ENCODE measurements at places on chromosomes 13 and 19.

GRCh38 chr19:37938353-37938752 lies 31.3 kb downstream of the SIPA1L3 start:
- DNase-seq: no peak

DNA sequence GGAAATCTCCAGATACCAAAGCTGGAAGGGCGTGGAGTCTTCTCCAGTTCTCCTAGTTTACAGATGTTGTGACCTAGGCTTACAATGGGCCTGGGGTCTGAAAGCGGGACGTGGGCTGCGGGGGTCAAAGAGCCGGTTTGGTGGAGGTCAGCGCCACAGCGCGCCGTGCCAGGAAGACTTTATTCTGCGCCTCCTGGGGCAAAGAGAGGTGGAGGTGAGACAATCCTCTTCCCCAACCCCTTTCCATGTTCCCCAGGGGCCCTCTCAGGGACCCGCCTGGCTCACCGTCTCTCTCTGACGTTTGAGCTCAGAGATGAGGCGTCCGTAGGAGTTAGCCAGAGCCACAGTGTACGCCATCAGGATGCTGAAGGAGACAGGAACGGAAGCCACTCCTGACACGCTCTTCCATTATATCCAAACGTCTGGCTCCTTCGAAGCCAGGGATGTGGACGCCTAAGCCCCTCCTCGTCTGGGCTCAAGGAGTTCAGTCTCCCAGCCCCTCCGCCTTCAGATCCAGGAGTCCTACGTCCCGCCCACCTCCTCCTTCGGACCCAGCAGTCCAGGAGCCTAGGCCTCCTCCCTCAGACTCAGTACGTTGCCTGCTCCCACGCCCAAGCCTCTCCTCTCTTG lies 776 bp upstream of the LENG1 start:
- DNase-seq: no peak

DNA sequence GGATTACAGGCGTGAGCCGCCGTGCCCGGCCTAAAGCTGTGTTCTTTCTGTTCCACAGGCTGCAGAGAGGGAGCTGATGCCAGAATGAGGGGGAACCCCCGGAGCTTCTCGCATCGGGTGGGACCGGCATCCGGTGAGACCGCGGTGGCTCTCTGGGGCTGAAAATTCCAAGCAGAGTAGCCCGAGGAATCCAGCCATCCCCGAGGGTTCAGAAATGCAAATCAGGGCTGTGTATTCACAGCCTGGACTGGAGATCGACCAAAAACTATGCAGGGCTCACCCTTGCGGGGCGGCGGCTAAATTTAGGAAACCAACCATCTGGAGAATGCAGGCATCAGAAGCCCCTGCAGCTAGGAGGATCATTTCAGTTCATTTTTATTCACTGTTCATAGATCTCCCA lies 99.2 kb downstream of the GNG7 start:
- DNase-seq: no peak

- no peak for DNase-seq
Observed at GRCh38 chr19:3249408-3249807, 24.9 kb downstream of the CELF5 start.

- DNase-seq: no peak
Observed at GRCh38 chr13:80196756-80197155, 144.2 kb downstream of the SPRY2 start.

DNA sequence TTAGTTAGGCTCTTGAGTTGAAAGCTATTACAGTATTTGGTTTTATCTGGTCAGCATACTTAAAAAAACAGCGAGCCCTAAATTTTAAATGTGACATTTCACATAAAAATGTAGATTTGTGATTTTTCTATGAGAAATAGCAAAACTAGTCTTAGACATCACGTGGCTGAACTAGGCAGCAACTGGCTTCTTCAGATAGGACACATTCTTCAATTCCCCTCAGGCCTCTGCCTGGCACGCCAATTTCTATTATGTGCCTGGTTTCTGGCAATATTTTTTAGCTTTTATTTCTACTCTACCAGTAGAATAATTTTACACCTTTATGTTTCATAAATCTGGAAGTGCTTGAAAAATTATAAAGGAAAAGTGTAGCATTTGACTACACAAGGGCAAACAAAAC lies 433.7 kb downstream of the DIAPH3 start:
- no peak for DNase-seq

DNA sequence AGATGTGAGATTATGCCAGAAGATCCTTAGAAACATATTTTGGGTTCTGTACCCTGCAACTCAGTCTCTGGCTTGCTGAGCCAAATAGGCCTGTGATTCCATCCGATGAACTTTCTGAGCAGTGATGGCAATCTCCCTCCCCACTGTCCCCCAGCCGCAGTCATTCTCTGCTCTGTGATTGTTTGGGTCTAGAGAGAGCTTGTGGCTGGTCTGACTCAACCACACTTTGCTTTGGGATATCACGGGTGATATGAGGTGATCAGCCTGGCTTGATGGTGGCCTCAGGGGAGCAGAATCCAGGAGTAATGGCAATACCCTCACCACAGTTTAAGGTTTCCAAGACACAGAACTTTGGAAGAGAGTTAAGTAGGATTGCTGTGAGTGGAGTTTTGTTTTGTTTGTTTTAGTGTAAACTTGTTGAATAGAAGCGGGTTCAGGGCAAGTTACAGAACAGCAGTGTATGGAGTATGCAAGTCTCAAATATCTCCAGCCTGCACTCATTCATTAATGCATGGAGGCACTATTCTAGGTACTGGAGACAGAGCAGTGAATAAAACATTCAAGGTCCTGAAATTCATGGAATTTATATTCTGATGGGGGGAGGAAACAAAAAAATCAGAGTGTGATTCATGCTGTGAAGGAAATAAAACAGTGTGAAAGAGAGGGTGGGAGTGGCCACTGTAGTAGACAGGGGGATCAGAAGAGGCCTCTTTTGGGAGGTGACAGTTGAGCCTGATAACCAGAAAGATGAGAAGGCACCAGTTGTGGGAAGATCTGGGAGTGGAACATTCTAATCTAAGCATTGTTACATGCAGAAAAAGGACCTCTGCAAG lies 5.3 kb downstream of the SAMD4B start:
- DNase-seq: no peak

Data from stimulated activated naive CD4-positive, alpha-beta T cell treated with Interleukin-2 at 50 U/mL for 16 hours (primary cell).